Activated CD8-positive, alpha-beta T cell treated with anti-CD3 and anti-CD28 coated beads for 36 hours (primary cell): ENCODE measurements at places on chromosomes 13 and 19. TPM values are rescaled to one million over a fixed set of nuclear protein-coding genes. Genes with fewer than 3 reads are reported as not detected.

LYPD5 gene
- 0.61 TPM for total RNA-seq

CGB3 gene
- total RNA-seq: not detected

SYNE4 gene
- total RNA-seq: 2.4 TPM

MCEMP1 gene
- not detected for total RNA-seq

LILRB2 gene
- total RNA-seq: not detected

- DNase-seq: no peak
These were observed 33.6 kb upstream of the NANOS3 start for GRCh38 chr19:13843104-13843921.

DNA sequence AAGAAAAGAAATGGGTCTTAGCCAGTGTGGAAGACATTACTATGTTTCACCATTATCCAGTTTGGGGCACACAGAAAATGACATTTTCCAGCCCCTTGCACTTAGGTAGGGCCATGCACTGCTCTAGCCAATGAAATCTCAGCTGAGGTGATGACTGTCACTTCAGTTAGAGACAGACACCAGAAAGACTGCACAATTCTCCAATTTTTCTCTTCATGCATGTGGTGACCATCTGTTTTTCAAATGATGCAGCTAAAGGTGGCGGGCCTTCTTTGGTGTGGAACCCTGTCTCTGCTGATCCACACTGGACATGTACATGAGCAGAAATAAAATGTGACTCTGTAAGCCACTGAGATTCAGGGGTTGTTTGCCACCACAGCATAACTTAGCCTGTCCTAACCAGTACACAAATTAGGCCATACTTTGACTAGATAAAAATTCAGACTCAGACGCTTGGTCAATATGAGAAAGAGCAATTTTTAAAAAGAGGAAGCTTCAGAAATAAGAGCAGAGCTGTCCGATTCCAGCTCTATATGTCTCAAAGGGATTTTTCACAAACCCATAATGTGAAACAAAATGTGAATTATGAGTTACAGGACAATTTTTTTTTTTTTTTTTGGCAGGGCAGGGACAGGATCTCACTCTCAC, 6.7 kb downstream of the ZNF565 start:
- no peak for DNase-seq

- no peak for DNase-seq
These were observed 391.3 kb downstream of the TDRD3 start for GRCh38 chr13:60788156-60788829.

- DNase-seq: no peak
These were observed 37.0 kb upstream of the TNFAIP8L1 start for GRCh38 chr19:4602173-4602788.

GRCh38 chr19:43464134-43464775, 1.2 kb downstream of the LYPD3 start:
- DNase-seq: no peak

GRCh38 chr13:40432018-40432978, 234.1 kb downstream of the FOXO1 start:
- DNase-seq: no peak

DNA sequence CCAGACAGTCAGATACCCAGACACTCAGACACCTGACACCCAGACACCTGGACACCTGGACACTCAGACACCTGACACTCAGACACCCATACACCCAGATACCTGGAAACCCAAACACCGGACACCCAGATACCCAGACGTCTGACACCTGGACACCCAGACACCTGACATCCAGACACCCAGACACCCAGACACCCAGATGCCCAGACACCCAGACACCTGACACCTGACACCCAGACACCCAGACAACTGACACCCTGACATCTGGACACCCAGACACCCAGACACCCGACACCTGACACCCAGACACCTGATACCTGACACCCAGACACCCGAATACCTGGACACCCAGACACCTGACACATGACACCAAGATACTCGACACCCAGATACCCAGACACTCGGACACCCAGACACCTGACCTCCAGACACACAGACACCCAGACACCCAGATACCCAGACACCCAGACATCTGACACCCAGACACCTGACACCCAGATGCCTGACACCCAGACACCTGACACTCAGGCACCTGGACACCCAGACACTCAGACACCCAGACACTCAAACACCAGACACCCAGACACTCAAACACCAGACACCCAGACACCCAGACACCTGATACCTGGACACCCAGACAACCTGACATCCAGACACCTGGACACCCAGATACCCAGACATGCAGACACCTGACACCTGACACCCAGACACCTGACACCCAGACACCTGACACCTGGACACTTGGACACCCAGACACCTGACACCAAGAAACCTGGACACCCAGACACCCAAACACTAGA, 19.1 kb downstream of the C19orf12 start:
- no peak for DNase-seq

DNA sequence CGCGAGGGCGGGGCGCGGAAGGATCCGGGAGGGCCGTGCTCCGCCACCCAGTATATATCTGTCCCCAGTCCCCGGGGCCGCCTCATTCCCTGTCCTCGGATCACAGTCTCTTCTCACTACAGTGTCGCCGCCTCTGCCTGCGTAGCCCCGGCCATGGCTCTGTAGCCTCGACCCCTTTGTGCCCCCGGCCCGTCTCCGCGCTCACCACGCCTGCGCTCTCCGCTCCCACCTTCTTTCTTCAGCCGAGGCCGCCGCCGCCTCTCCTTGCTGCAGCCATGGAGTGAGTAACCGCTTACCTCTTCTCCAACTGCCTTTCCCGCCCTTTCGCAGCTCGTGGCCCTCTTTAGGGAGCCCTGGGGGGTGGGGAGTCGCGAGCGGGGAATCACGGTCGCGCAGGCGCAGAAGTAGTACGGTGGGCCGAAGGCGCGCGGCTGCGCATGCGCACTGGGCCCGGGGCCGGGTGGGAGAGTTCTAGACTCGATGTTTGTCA, at the start of the genes ATF5 and NUP62:
TSS of gene ATF5 (plus strand) at position 85 of the 490 bp plus-strand sequence. CDS start 1,646 bp downstream, outside the sequence.
TSS of gene NUP62 (minus strand) at position 384 of the 490 bp plus-strand sequence. CDS start 19,697 bp downstream, outside the sequence.
- DNase-seq: peak; percentile 92
